Stimulated activated CD4-positive, alpha-beta T cell treated with anti-CD3 and anti-CD28 coated beads, Interleukin-1b, Interleukin-23, amount 100 ng/mL, for 1 hour (primary cell): ENCODE measurements at places on chromosomes 2 and 18.

DNA sequence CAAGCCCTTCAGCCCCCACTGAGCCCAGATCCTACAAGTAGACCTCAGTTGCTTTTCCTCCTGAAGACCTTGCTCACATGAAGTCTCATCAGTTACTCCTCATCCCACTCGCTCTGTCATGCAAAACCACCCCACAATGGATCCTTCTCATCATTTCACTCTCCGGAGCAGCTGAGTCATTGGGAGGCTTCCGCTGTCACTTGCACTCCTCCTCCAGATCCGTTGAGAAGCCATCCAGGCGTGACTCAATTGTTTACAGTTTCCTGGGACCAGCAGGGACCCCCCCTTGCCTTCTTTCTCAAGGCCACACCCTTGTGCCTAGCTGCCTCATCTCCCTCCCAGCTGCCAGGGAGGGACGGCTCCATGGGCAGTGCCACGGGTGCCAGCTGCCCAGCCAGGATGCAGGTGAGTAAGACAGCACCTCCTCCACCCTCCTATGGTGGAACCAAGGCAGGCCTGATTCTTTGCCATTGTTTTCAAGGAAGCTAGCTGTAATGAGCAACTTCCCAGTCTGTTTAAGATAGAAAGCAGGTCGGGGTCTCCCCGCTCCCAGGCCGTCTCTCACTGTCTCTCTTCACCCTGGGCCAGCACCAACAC is 16.3 kb downstream of the GPR55 start:
- DNase-seq = no peak

GRCh38 chr2:85470850-85471800 is 52.6 kb downstream of the SH2D6 start:
- DNase-seq = no peak

DNA sequence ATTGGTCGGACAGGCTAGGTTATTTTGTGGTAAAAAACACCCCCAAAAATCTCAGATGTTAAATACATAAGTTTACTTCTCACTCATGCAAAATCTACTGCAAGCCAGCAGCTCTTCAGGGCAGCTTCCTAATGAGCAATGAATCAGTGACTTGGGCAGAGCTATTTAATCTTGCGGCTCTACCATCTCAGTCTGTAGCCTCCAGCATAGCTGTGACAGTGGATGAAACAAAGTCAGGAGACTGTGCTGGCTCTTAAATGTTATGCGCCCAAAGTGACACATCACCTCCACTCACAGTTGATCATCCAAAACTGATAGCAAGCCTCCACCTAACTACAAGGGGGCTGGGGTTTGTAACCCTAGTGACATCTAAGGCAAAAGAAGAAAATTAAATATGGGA is 571.9 kb downstream of the METTL4 start:
- no peak for DNase-seq

DNA sequence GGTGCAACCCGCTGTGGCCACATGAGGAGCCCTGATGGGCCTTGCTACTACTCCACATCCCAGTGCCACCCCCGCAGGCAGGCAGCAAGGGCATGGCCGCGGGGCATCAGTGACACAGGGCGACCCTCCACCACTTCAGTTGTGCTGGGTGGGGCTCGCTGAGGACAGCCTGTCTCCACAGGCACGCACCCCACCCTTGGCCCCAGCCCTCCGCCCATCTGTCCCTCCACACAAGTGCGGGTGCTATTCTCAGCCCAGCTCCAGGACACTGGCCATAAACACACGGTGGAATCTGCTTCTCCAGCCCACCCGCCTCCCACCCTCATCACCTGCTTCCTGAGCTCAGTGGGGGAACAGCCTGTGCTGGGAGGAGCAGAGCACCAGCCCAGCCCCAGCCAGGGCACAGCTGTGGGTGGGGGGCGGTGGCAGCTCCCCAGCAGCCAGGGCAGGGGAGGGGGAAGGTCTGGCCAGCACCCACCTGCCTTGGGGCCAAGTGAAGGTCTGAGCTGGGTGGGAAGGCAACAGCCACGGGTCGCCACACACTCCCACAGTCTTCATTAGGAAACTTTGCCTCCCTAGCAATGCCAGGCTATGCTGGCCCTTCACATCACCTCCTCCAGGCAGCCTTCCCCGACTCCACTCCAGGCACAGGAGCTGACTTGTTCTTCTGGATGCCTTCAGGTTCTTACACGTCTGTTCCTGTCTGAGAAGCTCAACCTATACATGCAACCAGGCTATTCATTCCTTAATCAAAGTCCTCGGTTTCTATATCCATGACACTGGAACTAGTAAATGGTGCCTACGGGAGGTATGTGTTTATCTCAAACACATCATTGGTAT is 16.5 kb downstream of the BIN1 start:
- no peak for DNase-seq

- DNase-seq = no peak
These were observed 583 bp downstream of the HIBCH start for GRCh38 chr2:190318931-190319554.

DNA sequence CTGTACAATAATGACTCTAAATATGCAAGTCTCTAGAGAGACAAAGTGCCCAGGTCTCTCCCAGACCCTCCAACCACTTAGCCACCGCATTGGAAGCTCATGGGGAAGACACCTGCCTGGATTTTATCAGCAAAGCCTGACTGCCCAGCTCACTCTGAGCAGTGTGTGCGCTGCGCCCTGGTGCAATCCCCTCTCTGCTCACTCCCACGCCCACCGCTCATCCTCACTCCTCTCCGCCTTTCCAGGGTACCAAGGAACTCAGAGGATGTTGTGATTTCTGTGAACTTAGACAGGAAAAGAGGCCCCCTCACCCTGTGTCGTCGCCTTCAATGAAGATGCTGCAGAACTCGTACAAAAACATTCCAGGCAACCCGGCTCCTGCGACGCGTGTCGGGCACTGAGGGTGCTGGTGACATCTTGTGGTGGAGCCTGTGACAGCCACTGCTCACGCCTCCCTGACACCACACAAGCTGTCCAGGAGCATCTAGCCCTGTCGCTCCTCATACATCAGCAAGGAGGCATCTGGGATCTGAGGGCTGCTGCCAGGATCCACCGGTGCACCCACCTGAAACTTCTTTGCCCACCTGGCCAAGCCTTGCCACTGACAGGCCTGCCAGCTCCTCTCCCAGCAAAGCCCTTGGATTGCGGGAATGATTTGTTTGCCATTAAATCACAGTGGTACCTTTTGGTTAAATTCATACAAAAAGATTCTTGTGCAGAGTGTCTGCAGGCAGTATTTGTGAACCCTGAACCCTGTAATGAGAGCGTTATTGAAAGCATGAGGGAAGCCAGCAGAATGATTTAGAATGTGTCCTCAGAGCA is 220.4 kb downstream of the ZNF516 start:
- no peak for DNase-seq

DNA sequence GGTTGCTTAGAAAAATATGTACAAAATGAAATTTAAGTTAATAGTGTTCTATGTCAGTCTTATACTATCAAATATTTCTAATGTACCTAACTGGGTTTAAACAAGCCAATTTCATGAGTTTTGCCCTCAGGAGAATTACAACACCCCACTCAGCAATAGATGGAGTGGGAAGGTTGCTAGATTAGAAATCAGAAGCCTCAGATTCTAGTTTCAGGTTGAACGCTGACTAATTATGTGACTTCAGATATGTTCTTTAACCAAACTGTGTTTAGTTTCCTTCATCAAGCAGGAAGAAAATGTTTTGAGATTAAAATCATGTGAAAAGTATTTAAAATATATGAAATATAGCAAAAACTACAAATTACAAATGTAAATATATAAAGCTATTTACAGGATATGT is 133.8 kb upstream of the KCNH7 start:
- DNase-seq = no peak

- DNase-seq = peak; percentile 0
These were observed 858 bp downstream of the TP53I3 start for GRCh38 chr2:24083567-24084385.

DNA sequence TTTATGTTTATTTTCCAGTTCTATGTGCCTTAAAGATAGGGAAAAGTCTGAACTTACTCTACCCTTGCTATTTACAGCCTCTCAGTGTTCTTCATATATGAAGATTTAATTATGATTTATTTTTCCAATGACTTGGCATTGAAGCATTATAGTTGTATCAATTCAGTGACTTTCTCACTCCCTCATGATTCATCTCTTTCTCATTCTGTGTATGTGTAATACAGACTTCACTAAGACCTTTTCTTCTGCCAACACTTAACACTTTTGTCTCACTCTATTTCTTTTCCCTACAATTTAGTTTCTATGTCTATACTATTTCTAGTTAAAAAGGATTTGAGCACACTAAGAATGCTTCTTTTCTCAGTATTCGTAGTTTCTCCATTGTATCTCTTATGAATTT is 1470.3 kb upstream of the ACVR2A start:
- DNase-seq = no peak

DNA sequence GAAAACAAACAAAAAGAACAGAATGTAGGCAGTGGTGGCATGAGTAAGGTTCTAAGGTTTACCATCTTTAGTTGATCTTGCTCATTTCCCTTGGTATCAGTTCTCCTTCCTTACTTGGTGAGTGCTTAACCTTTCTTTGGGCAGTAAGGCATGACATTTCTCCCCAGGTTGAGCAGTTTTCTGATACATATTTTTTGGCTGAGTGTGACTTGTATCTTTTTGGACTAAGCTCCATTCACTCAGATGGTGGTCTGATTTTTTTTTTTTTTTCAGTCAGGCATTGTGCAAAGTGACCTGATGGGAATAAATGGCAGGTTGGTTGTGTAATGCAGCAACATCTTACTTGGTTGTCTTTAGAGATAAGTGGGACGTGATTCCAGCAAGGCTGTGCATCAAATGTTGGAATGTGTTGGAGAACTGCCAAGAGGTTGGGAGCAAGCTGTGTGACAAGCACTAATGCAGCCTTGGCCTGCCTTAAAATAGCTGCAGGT is 15.1 kb downstream of the SPTBN1 start:
- no peak for DNase-seq

GRCh38 chr2:100992262-100992661 is 9.8 kb upstream of the RPL31 start:
- DNase-seq = no peak

DNA sequence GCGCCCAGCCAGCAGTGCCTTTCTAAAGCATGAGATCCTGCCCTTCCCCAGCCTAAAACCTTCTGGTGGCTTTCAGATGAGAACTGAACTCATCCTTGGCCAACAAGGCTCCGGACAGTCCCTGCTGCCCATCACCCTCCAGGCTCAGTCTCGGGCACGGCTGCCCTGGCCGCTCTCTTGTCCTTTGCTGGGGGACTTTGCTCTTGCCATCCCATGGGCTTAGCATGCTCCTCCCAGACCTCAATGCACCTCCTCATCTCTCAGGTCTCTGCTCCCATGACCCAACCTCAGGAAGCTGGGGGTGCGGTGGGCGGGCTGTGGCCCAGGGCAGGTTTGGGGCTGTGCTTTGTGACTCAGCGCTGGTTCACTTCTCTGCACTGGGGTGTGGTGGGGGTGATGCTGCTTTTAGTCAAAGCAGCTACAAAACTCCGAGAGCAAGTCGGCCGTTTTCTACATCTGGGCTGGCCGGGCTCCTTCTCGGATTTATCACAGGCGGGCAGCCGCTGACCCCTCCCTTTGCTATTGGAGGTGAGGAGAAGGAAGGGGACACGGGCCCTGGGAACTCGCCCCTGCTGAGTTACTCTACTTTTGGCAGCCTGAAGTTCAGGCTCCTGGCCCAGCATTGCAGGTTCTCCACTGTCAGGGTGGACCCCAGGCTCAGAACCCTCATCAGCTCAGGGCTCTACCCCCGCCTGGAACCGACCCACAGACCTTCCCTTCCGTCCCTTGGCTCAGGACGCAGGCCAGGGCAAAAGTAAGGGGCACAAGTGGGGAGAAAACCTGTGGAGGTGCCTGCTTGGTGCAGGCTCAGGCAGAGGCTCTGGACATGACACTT is 90.6 kb upstream of the TAF1B start:
- peak; percentile 71 for DNase-seq

- no peak for DNase-seq
These were observed 23.3 kb downstream of the PHLPP1 start for GRCh38 chr18:62738639-62739038.

- no peak for DNase-seq
These were observed 816.0 kb upstream of the GYPC start for GRCh38 chr2:125839945-125840344.

- DNase-seq = no peak
These were observed 263.3 kb downstream of the TFCP2L1 start for GRCh38 chr2:121021685-121022084.

GRCh38 chr2:175684466-175684865 is 317.6 kb downstream of the LNPK start:
- no peak for DNase-seq

DNA sequence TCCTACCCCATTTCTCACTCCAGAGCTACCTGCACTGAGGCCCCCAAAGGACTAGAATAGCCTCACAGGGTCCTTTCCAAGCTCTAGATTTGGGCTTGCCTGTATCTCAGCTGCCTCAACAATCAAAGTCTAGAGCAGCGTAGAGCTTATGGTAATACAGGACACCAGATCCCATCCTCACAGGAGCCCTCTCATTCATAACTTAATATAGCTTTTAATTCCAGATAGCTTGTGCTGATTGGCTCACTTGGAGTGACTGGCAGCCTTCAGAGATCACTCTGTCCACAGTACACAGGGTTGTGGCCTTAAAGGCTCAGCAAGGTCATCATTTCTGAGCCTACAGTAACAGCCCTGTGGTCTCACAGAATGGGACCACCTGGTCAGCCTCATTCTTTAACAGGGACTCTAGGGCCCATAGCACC is 51.4 kb downstream of the ZFP36L2 start:
- no peak for DNase-seq

- DNase-seq = no peak
These were observed 32.3 kb downstream of the NCK2 start for GRCh38 chr2:105777031-105777482.

DNA sequence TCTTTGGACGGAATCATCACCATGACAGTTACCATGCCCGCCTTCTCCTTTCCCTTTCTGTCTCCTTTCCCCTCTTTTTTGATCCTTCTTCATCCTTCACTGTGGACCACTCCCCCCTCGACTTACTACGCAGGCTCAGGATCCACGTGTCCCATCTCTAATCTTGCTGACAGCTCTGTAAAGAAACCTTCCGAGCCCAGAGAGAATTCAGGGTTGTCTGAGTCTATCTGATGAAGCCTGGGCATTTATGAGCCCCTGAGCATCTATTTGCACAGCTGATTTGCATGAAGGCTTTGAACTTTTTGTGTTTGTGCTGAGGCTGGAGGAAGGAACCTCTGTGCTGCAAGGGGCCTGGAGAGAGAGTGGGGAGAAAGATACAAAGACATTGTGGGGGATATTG is 50.7 kb downstream of the CIB4 start:
- no peak for DNase-seq
